ENCODE measurements at places on chromosomes 12 and 14.

GRCh38 chr12:2583091-2583497, 211.7 kb upstream of the FKBP4 start:
- DNase-seq: peak; percentile 18

DNA sequence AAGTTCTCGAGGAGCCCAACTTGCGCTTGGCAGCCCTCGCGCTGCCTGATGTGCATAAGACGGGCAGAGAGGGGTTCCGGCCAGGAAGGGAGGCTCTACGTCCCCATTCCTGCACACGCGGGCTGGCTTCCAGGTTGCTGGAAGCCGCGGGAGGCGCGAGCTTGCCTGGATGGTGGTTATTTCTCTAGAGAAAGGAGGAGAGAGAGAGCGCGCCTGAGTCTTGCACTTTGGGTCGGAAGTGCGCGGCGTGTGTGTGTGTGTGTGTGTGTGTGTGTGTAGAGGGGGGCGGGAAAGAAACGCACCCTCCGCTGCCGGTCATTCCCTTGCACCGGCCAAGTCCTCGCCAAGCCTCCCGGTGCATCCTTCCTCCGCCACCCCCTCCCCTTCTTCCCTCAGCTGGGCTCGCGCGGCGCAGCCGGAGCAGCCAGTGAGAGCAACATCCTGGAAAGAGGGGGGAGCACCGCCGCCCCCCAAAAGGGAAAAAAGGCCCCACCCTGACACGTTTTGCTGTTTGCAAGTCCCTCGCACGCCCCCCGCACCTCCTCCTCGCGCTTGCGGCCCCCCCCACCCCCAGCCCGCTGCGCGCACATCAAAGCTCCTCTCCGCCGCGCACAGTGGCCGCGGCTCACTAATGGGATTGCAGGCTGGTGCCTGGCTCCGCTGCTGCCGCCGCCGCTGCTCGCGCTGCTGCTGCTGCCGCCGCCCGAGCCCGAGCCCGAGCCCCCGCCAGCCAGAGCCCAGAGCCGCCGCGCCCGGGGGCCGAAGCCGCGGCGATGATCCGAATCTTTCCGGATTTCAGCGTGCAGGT, 4.4 kb upstream of the NPAS3 start:
- peak; percentile 21 for DNase-seq

- DNase-seq: no peak
Observed at GRCh38 chr14:98952593-98953350, 319.2 kb downstream of the BCL11B start.

- DNase-seq: no peak
Observed at GRCh38 chr12:77364400-77364799, 299.0 kb upstream of the E2F7 start.

- DNase-seq: no peak
Observed at GRCh38 chr12:112170376-112170775, 45.0 kb downstream of the TRAFD1 start.

GRCh38 chr14:32329690-32330285, 690 bp downstream of the AKAP6 start:
- DNase-seq: no peak

- DNase-seq: no peak
Observed at GRCh38 chr12:62861586-62861985, 73.4 kb downstream of the PPM1H start.

DNA sequence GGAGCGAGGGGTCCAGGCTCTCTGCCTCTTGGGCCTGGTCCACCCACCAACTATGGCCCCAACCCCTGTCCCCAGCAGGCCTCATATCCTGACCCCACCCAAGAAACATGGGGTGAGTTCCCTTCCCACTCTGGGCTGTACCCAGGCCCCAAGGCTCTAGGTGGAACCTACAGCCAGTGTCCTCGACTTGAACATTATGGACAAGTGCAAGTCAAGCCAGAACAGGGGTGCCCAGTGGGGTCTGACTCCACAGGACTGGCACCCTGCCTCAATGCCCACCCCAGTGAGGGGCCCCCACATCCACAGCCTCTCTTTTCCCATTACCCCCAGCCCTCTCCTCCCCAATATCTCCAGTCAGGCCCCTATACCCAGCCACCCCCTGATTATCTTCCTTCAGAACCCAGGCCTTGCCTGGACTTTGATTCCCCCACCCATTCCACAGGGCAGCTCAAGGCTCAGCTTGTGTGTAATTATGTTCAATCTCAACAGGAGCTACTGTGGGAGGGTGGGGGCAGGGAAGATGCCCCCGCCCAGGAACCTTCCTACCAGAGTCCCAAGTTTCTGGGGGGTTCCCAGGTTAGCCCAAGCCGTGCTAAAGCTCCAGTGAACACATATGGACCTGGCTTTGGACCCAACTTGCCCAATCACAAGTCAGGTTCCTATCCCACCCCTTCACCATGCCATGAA, 8.6 kb downstream of the ARHGAP9 start:
- DNase-seq: no peak

DNA sequence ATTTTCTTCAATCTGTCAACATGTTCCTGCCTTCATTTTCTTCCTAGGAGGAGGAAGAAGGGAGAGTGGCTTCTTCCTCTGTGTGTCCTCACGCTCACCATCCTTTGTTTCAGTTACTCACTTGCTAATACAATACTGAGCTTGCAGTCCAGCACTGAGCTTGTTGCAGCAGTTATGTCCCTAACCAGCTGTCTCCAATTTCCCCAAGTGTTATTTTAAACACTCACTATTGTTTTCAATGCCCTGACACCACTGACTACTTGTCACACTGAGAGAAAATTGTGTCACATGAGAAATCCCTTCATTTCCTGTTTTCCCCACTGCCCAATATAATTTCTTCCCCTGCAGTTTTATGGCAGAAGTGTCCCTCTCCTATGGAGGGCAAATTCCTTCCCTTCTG, 53.4 kb downstream of the HSD17B6 start:
- no peak for DNase-seq

Measured in NCI-H510A (cell line).